SHP77 (cell line): ENCODE measurements at places on chromosomes 1 and 21.

GRCh38 chr1:147478521-147478920, 62.8 kb upstream of the BCL9 start:
- DNase-seq: no peak

DNA sequence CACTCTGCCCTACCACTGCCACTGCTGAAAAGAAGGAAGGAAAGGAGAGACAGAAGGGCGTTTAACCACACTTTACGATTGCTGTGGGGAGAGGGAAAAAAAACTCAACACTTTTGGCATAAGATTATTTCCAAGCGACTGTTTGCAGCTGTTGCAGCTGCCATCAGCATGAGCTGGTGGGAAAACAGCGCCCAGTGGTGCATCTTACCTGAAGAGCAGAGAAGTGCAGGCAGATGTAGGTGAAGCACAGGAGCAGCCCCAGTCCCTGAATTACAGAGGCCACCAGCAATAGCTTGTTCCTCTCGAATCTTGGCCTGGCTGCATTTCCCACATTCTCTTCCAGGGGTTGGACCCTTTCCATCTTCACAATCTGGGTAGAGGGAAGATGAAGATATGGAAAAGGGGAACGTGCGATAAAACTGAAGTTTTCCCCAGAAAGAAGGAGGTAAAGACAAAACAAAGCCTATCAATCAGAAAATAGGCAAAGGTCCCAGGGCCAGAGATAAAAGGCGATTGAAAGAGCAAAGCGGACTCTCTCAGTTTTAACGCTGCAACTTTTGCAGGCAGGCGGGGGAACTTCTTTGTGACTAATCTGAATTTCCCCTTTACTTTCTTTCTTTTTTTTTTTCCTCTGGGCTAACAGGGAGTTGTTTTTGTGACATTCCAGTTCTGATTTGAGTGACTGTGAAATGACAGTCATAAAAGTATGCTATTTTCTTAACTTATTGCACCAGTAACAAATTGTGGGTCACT, at the start of gene TNFSF4:
Gene TNFSF4 (minus strand): TSS at position 516 of the 753 bp plus-strand sequence. CDS start 155 bp downstream, at position 361.
- DNase-seq: no peak

GRCh38 chr1:2451741-2452140, 24.3 kb upstream of the PLCH2 start:
- no peak for DNase-seq

DNA sequence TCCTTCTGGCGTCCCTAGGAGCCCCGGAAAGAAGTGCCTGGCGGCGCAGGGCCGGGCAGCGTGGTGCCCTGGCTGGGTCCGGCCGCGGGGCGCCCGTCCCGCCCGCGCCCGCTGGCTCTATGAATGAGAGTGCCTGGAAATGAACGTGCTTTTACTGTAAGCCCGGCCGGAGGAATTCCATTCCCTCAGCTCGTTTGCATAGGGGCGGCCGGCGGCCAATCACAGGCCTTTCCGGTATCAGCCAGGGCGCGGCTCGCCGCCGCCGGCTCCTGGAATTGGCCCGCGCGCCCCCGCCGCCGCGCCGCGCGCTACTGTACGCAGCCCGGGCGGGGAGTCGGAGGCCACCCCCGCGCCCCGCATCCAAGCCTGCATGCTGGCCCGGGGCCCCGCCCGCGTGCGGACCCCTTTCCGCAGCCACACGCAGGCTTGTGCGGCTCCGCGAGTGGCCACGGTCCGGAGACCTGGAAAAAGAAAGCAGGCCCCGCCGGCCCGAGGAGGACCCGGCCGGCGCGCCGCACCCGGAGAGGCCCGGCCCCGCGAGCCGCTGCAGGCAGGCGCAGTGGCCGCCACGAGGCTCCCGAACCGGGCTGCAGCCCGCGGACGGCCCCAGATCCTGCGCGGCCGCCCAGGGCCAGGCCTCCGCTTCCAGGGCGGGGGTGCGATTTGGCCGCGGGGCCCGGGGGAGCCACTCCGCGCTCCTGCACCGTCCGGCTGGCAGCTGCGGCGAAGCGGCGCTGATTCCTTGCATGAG, 160.4 kb downstream of the RUNX1 start:
- peak; percentile 93 for DNase-seq

- no peak for DNase-seq
Observed at GRCh38 chr1:42480921-42481320, 17.8 kb downstream of the CCDC30 start.

- DNase-seq: peak; percentile 13
Observed at GRCh38 chr1:220775240-220775853, 11.4 kb upstream of the MTARC1 start.

- DNase-seq: no peak
Observed at GRCh38 chr1:48725341-48726046, 51.2 kb downstream of the BEND5 start.

DNA sequence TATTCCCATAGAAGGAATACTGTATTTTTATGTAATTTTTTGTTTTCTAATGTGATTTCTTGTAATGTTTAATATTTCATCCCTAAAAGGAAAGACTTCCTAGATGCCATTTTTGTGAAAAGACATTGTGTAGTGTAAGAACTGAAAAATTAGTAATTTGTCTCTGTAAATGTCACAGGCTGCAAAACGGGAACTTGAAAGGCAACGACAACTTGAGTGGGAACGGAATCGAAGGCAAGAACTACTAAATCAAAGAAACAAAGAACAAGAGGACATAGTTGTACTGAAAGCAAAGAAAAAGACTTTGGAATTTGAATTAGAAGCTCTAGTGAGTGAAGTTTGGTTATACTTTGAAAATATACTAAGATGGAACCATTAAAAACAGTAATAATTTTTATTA, 132.2 kb downstream of the ITSN1 start:
- DNase-seq: no peak

- no peak for DNase-seq
Observed at GRCh38 chr1:156751451-156751756, at the start of gene HDGF. TSS of gene HDGF (minus strand) at chr1:156751675. CDS start at chr1:156751429, 246 bp downstream.

DNA sequence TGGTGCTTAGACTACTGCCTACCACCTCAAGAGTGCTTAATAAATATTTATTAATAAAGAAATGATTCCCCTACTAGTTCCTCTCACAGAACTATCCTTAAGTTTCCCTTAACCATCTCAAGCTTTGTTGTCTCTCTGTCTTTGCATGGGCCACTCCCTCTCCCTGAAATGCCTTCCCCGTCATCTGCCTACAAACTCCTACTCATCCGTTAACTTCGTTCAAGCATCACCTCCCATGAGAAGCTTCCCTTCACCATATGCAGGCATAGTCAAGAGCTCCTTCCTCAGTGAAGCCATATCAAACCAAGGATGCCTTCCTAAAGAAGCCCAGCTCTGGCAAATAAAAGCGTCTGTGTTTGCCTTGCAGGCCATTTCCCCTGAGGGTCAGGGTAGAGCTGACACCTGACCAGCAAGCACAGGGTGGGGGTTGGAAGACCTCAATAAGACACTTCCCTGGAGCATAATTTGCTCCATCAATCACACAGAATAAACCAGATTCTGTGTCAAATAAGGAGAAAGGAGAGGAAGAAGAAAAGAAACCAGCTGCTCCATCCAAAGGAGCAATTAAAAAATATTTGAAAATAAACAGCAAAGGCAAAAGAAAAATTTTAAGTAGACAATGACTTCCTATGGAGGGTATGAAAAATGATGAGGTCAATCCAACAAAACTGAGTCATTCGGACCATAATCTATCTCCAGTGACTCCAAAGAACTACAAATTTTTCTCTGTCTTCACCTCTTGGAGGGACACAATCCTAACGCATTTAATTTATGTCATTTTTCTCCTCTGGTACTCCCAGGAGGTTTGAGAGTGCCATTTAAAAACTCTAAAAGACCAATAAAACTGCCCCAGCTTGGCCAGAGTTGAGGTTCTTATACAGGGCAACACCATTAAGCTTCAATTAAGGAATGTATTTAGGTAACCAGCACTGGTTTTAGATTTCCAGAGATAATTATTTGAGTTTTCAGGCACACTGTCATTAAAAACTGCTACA, 303.6 kb downstream of the KCNH1 start:
- no peak for DNase-seq

DNA sequence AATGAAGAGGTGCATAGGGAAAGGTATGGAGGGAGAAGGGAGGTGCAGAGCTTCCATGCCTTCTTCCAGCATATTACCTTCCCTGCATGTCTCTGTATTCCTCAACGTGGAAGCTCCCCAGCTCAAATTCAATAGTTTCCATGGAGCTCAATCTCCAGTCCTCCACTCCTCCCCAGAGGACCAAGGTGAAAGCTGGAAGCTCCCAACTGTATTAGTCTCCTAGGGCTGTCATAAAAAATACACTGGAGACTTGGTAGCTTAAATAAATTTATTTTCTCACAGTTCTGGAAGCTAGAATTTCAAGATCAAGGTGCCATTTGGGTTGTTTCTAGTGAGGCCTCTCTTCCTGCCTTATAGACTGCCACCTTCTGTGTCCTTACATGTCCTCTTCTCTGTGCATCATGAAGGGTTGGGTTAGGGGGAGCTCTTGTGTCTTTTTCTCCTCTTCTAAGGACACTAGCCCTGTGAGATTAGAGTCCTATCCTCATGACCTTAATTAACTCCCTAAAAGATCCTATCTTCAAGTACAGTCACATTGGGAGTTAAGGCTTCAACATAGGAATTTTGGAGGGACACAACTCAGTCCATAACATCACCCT, 21.9 kb upstream of the RABGGTB start:
- no peak for DNase-seq

GRCh38 chr1:109133815-109134214, 19.9 kb downstream of the ELAPOR1 start:
- no peak for DNase-seq

DNA sequence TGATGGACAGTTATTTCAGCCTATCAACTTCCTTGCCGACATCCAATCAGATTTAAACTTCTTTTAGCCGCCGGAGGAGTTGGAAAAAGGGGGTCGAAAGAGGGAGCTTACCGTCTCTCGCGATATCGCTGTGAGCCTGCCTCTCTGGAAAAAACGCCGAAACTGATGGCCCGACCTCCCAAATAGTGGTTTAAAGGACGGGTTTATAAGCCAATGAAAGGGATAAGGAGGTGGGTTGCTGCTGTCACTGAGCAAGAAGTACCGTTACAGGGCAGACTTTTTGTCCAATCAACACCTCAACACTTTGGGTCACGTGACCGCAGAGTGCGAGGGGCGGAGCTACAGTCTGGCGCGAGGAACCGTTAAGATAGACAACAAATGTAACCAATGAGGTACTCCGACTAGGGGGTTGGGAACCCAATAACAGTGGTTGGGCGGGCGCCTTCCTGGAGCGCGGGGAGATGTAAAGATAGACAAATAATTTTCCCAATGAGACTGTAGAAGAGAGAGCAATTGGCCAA, at the start of gene RBM15:
Gene RBM15 (plus strand): TSS at position 492 of the 521 bp plus-strand sequence. CDS start 29 bp downstream, at position 521.
- peak; percentile 100 for DNase-seq

DNA sequence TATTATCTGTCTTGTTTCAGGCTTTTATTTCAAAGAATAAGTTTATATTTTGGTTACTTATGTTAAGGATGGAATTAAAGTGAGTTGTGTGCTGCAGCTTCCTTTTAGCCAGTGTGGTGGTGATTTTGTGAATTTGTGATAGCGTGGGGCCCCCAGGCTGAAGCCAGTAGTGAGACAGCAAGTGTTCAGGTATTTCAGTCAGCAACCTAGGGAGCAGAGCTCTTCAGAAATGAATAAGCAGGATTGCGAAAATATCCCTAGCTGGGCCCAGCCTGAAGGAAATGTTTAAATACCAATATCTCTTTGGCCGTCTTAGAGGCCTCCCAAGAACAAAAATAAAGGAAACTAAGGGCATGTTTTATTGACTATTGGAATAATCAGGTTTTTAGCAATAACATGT, 150.8 kb upstream of the C1orf105 start:
- no peak for DNase-seq

DNA sequence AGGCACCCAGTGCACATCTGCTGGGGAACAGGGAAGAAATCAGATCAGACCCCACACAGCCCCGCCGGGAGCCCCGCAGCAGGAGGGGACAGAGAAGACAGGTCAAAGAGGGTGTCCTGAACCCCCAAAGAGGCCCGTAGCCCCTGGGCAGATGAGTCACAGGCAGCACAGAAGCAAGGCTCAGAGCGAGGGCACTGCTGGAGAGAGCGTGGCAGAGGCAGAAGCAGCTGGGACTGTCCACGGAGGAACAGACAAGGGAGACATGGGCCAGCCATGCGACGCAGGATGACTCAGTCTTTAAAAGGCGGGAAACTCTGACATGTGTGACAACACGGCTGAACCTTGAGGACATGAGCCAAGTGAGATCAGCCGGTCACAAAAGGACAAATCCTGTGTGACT, 14.5 kb upstream of the PRDM16 start:
- no peak for DNase-seq

DNA sequence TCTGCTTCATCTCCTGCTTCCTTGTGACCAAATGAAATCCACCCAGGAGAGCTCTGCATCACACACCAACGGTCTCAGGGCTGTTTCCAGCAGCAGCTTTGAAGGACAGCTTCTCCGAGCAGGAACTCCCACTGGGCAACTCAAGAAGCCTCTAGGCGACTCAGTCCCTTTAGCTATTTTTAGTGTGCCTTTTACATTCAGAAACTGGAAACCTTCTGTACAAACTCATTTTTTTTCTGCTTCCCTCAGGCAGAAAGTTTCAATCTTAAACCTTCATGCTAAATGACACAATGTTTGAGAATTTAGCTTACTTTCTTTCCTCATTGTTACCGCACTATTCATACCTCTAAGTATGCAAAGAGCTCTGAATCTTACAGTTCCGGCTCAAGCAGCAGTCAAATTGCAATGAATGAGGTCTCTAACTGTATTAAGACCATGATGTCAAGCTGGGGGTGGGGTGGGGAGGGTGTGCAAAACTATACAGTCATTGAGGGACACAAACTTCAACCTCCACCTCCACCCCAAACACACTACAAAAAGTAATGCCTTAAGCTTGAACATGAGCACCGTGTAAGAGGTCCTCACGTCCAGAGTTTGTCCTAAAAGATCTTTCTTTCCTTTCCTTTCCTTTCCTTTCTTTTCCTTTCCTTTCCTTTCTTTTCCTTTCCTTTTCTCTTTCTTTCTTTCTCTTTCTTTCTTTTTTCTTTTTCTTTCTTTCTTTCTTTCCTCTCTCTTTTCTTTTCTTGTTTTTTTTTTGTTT, 16.4 kb upstream of the TARBP1 start:
- no peak for DNase-seq

DNA sequence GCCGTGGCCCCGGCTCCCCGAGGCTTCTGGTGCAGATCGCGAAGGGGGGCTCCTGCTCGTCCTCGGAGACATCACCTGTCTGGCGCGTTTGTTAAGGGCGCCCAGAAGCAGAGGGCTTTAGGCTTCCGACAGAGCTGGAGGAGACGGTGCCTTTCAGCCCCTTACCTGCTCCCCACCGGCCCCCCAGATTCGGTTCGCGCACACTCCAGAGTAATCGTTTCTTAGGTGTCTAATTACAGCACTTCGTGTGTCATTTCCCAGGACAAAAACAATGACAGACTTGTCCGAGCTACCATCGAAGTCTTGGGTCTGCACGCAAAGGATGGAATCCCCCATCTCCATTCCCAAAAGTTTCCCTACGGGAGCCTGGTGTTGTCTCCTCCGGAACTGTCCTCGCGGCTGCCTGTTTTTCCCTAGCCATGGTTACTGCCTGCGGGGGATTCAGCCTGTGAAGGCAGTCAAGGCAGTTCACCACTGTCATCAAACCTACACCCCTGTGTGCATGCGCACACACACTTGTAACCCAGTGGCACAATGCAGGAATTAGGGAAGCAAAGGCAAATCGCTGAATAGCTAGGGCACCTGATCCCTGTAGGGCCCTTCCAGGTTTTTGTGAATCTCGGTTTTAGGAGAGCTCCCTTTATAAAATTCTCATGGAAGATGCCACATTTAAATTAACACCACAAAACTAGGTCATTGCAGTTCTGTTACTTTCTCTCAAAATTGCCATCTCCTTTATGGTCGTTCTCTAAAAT, 738 bp upstream of the CDC42BPA start:
- DNase-seq: peak; percentile 72

- no peak for DNase-seq
Observed at GRCh38 chr1:172172352-172172831, 248.1 kb upstream of the C1orf105 start.
